ENCODE measurements at places on chromosomes 7 and 10.
A peak's percentile ranks its signal among the peaks of the same experiment; 100 is the strongest.

DNA sequence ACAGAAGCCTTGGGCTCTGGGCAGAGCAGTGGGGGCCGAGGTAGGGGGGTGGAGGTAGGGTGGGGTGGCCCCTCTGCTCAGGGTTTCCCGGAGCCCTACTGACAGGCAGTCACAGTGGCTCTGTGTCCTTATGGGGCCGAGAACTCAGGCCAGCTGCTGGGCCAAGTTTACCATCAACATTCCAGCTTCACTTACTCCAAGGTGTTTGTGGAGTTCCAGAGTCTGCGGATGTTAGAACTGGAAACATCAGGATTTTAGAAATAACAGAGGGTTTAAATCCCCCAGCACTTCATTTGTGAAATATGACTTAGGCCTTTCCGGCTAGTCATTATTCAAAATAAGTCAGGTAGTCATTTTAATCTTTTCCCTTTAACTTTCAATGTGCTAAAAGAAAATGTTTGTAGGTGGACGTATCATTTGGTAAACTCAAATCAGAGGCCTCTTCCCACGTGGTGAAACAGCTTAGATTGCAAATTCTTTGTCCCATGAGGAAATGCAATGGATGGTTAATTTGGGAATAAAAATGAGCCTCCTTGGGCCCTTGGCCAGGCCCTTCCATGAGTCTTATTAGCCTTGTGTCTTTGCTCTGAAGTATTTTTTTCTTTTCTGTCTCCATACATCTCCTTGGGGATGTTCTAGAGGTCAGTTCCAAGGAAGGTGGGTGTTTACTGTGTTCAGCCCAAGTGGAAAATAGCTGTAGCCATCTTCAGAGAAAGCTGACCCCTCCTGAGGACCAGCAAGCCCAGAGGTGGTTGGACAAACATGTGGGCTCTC is 99.6 kb upstream of the BTBD16 start:
- H3K36me3 ChIP-seq: no peaks in the 10 kb centered on the region
- H3K27me3 ChIP-seq: peaks cover 72% of the 10 kb centered on the region
- no peak overlapping the region for H3K4me3 ChIP-seq
- no peaks in the 10 kb centered on the region for H3K4me1 ChIP-seq

DNA sequence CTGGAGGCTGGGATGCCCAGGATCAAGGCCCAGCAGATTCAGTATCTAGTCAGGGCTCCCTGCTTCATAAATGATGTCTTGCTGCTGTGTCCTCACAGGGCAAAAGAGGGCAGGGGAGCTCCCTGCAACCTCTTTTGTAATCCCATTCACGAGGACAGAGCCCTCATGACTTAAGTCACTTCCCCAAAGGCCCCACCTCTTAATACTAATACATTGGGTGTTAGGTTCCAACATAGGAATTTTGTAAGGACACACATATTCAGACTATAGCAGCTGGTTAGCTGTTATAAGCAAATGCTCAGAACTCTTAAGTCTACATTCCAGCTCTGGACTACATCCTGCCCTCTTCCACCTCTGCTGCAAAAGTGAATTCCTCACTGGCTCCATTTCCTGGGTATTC is 63.0 kb downstream of the VOPP1 start:
- H3K27me3 ChIP-seq: no peaks in the 10 kb centered on the region
- no peak overlapping the region for H3K4me3 ChIP-seq
- DNase-seq: no peak
- peak overlapping the region; percentile 12 for H3K27ac ChIP-seq
- H3K4me1 ChIP-seq: peaks cover 50% of the 10 kb centered on the region

GRCh38 chr10:112588225-112588990 is 141.4 kb downstream of the VTI1A start:
- no peaks in the 10 kb centered on the region for H3K4me1 ChIP-seq
- no peaks in the 10 kb centered on the region for H3K27me3 ChIP-seq
- H3K36me3 ChIP-seq: peaks cover 4% of the 10 kb centered on the region

DNA sequence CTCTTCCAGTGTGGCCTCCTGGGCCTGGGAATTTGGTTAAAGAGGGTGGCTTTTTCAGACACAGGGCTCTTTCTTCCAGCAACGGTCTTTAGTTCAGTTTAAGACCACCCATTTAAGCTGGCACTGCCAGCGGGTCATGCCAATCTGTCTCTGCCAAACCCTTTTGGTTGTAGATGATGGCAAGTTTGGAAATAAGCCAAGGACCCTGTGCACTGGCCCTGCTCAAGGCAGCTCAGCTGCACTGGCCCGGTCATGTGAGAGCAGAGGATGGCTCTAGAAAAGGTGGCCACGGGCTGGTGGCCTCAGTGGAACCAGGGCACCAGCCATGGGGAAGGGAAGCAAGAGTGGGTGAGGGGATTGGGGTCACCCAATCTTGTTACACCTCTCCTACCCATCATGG is 294.1 kb downstream of the GLRX3 start:
- no peak overlapping the region for H3K4me3 ChIP-seq
- H3K27me3 ChIP-seq: no peaks in the 10 kb centered on the region
- no peaks in the 10 kb centered on the region for H3K36me3 ChIP-seq
- DNase-seq: no peak

Measured in central memory CD8-positive, alpha-beta T cell (primary cell).